Thymus (tissue), 14 donors: ENCODE measurements at places on chromosomes 4 and X. TPM values are rescaled to one million over a fixed set of nuclear protein-coding genes. Genes with fewer than 3 reads are reported as not detected.

CACNA1F gene
- total RNA-seq, result 0.61 TPM

PI4K2B gene
- total RNA-seq, result 20.4 TPM

TRPC5OS gene
- 0.09 TPM for total RNA-seq

NHS gene
- total RNA-seq, result 1.7 TPM

RBM47 gene
- total RNA-seq, result 7.9 TPM

AFF2 gene
- 27.4 TPM for total RNA-seq

MFAP3L gene
- 0.80 TPM for total RNA-seq

NELFA gene
- total RNA-seq, result 10.9 TPM

KLHL2 gene
- total RNA-seq, result 12.1 TPM

PROM1 gene
- 1.1 TPM for total RNA-seq

CCDC160 gene
- total RNA-seq, result 0.09 TPM

HNRNPH2 gene
- total RNA-seq, result 75.1 TPM

TMPRSS11F gene
- total RNA-seq, result 0.09 TPM

CFAP97 gene
- 12.8 TPM for total RNA-seq

ARMCX1 gene
- 11.0 TPM for total RNA-seq

FAM53A gene
- total RNA-seq, result 1.0 TPM

ZNF518B gene
- total RNA-seq, result 25.5 TPM

TEX13D gene
- 0.09 TPM for total RNA-seq

AVPR2 gene
- 0.24 TPM for total RNA-seq

ANXA3 gene
- total RNA-seq, result 13.4 TPM

SUPT20HL1 gene
- not detected for total RNA-seq

GRIPAP1 gene
- total RNA-seq, result 19.5 TPM

TEX13B gene
- total RNA-seq, result not detected

FOXR2 gene
- total RNA-seq, result not detected

HSPA4L gene
- total RNA-seq, result 4.2 TPM

RRAGB gene
- total RNA-seq, result 20.2 TPM

AMBN gene
- total RNA-seq, result 0.19 TPM

TAF7L gene
- 0.19 TPM for total RNA-seq

ZFP92 gene
- 0.19 TPM for total RNA-seq

RLIM gene
- total RNA-seq, result 25.3 TPM

DMD gene
- total RNA-seq, result 4.7 TPM

MAGEB17 gene
- not detected for total RNA-seq

TRIML2 gene
- total RNA-seq, result 0.05 TPM

NPY5R gene
- 0.05 TPM for total RNA-seq

IL3RA gene
- total RNA-seq, result 4.9 TPM

DCAF12L2 gene
- total RNA-seq, result 0.42 TPM

ZNF185 gene
- total RNA-seq, result 1.5 TPM

STOX2 gene
- total RNA-seq, result 5.3 TPM

IQCM gene
- not detected for total RNA-seq

MMRN1 gene
- total RNA-seq, result 5.3 TPM

MECP2 gene
- total RNA-seq, result 22.1 TPM

TLR1 gene
- 17.4 TPM for total RNA-seq

CSAG2 gene
- total RNA-seq, result not detected

VCX3A gene
- total RNA-seq, result not detected
